WTC11 (cell line): ENCODE measurements at places on chromosomes 7 and 10.

GRCh38 chr7:36571190-36571560 lies 153.1 kb downstream of the AOAH start:
- DNase-seq, result no peak

DNA sequence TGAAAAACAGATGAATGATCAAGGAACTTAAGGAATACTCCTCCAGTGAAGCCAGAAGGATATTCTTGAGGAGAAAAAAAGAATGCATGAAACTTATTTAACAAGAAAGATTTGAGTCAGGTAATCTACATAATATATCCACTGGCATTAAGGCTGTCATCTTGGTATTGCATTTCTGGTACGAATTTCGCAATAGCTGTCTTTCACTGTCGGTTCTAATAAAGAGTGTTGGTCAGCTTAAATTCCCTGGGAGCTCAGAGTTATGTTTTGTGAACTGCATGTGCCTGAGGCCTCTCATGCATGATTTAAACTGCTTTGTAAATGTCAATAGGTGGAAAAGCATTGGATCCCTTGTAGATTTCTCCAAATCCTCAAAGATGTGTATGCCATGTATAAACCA lies 565.3 kb upstream of the GALNT17 start:
- no peak for DNase-seq

DNA sequence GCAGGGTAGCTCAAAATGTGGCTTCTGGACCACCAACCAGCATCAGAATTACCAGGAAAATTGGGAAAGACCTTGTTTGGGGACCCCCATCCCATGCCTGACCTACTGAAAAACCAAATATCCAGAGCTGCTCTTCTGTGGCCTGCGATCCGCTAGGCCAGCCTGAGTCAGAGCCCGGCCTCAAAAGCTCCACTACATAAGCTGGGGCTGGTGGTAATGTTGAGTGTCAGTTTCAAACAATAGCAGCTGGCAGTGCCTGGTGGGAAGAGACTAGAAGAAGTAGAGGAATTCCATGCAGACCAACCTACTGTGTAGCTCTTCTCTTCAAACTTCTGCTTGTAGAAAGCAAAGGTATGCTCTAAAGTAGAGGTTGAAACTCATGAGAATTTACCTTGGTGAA lies 52.0 kb downstream of the KLRG2 start:
- no peak for DNase-seq

DNA sequence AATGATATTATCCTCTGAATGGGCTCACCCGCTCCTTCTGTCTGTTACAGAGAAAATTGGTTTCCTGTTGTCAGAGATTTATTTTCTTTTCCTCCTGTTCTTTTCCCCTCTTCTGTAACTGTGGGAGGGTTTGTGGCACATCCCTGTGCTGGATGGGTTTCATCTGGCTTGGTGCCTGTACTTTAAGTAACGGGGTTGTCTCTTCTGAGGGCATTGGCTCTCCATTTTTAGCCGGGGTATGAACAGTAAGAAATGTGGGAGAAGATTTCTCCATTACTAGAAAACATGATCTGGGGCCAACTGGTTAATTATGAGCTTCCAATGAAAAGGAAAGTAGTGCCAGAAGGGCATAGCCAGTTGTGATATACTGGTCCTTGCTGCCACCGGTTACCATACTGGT lies 142.6 kb downstream of the SND1 start:
- no peak for DNase-seq

- no peak for DNase-seq
Measured at GRCh38 chr10:101256387-101256786, 27.1 kb upstream of the LBX1 start.

DNA sequence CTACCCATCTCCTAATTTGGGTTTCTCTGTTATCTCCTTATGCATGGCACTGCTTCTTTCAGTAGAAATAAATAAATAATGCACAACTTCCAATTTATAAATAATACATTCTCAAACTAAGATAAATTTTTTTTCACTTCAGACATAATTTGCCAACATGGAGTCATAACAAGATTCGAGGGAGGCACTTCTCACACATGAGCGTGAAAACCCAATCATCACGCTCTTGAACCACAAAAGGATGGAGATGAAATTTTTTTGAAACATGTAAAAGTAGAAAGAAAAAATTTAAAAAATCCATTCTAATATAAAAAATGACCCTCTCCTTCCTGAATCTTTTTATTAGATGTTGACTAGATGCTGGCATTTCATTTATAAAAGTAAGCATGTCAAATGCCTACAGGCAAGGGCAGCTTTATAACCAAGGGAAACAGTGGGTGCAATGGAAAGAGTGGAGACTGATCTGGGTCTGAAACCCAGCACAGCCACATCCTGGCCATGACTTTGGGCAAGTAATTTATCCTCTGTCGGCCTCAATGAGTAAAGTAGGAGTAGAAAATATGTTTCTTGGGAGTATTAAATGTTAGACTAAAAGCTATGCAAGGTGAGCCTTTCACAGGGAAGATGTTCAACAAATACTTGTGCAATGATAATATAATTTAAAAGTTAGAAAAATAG lies 185.0 kb downstream of the STK31 start:
- DNase-seq, result no peak

- no peak for DNase-seq
Measured at GRCh38 chr10:113626809-113627355, 37.0 kb downstream of the NRAP start.

- no peak for DNase-seq
Measured at GRCh38 chr10:30822693-30823465, 193.3 kb upstream of the LYZL2 start.

GRCh38 chr10:59536167-59537014 lies 173.3 kb downstream of the SLC16A9 start:
- DNase-seq, result no peak

DNA sequence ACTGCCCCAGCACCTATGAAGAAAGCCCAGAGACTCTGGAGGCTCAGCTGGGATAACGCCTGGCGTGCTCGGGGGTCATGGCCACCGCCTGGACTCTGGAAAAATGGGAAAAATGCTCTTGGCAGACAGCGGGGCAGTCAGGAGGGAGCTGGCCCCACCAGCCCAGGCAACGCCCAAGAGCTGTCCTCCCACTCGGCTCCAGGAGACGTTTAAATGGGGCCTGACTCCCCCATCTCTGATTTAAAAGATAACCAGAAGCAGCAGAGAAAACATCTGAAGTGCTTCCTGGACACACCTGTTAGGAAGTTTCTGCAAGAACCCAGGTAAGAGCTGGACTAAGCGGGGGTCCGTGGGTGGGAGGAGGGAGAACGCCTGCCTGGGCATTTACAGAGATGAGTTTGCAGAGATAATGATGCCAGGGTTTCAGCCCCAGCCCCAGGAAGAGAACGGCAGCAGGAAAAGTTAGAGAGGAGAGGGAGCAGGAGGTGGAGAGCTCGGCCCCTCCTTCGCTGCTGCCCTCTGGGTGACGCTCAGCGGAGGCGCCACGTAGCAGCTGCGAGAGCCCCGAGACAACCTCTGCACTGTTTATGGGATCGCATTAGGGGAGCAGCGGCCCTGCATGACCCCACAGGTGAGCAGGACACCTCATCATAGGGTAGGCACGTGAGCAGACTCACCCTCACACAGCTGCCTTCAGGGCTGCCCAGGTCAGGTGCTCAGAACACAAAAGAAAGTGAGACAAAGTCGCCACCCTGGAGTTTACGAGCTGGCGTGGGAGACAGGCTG lies 83.5 kb upstream of the INSIG1 start:
- DNase-seq, result no peak

DNA sequence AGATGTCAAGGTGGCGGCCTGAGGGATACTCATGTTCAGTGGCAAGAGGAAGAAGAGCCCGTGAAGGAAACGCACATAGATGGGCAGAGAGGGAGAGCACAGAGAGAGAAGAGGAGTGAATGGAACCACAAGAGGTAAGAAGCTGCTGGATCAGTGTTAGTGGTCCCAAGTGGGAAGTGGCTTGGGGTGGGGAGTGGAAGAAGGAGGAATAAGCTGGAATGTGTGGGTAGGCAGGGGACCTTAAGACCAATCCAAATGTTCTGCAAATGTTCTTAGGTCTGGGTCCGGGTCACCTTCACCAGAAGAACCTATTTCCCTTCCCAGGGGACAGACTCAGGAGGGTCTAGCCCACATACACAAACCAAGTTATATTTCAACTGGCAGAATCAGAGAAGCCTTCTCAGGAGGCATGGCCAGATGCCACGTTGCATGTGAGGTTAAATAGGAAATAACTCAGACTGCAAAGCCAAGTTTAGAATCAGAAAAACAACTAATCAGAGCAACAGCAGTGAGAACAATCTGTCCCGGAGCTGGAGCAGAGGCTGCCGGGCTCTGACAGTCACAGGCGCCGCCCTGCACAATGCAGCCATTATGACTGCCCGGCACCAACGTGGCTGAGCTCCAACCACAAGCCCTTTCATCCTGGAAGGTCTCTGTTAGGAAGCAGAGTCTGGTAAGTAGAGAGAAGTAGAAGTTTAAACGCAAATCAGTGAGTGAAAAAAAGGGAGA lies 78.6 kb upstream of the ARMC3 start:
- DNase-seq, result no peak

- peak; percentile 85 for DNase-seq
Measured at GRCh38 chr10:103685880-103686669, 169.3 kb downstream of the SH3PXD2A start.

DNA sequence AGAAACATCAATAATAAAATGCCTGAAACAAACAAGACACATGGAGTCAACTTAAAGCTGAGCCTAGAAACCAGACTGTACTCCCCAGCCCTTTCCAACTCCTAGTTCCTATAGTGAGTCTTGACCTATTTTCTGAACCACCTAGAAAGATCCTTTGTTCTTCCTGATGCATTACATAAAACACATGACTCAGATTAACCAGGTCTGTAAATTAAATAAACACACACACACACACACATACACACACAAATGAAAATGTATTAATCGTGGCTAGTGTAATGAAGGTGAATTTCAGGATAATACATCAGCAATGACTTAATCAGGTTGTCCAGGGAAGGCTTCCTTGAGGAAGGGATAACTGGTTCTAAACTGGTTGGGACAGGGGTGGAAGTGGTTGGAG lies 104.7 kb downstream of the ST8SIA6 start:
- DNase-seq, result no peak

DNA sequence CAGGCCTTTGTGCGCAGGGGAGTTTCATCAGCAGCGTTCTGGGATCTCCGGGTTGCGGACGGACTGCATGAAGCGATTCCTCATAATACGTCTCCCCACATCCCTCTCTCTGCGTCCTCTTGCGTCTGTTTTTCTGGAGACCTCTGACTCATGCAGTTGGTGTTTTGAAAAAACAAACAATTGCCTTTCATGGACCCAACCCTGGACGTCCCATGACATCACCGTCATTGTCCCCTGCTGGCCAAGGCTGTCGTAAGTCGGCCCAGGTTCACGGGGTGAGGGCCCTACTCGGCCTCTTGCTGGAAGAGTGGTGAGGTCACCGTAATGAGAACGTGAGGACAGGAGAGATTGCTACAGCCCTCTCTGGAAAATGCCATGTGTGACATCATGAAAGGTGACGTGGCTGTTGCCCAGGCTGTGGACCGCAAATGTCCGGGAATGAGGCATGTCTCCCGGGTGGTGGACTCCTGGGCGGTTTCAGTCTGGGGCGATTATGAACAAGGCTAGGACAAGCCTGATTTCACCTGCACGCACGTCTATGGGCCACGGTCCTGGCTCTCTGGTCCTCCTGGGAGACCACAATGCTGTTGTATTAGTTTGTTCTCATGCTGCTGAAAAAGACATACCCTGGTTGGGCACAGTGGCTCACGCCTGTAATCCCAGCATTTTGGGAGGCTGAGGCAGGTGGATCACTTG lies 9.8 kb upstream of the MAFK start:
- no peak for DNase-seq

GRCh38 chr10:124417895-124418725 lies 613 bp downstream of the OAT start:
- DNase-seq, result peak; percentile 59

DNA sequence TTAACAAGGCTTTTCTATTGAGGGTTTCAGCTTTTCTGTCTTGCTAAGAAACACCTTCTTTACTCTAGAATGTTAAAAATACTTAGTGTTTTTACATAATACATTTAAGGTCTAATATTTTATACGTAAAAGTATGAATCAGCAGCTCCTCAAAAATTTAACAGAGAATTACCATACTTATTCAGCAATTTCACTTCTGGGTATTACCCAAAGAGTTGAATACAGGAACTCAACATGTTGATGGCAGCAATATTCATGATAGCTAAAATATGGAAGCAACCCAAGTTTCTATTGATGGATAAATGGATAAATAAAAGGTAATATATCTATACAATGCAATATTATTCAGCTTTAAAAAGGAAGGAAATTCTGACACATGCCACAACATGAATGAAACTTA lies 9.7 kb upstream of the OR13A1 start:
- no peak for DNase-seq

GRCh38 chr10:66862687-66863258 lies 63.1 kb upstream of the LRRTM3 start:
- DNase-seq, result no peak

DNA sequence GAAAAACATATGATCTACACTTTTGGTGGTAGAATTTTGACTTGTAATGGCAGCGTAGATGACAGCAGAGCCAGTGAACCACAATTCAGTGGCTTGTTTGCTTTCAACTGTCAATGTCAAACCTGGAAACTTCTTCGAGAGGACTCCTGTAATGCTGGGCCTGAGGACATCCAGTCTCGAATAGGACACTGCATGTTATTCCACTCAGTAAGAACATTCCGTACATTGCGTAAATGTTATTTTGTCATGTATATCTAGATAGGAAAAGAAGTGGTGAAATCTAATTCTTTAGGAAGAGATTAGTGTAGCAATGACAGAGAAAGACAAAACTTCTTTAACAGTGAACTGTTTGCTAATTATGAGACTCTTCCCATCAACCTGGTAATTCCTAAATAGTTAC lies 112.9 kb downstream of the PODXL start:
- DNase-seq, result no peak

- DNase-seq, result no peak
Measured at GRCh38 chr7:159015454-159016410, 128.9 kb downstream of the VIPR2 start.

DNA sequence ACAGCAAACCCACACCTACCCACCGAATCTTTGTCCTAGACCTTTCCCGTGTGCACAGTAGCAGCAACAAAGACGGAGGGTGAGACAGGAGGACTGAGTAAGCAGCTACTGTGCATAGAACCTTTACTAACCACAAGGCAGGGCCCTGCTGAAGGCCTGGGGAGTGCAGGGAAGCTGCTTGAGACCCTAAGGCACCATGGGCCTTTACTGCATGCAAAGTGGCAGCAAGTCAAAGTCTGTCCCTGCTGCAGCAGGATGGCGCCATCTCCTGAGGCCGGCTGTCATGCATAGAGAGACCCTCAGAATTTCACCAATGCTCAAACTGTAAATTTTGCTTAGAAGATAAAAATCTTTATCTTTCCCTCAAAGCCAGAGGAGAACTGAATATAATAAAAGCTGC lies 610.5 kb downstream of the ACTR3B start:
- DNase-seq, result no peak

- no peak for DNase-seq
Measured at GRCh38 chr7:156889089-156889488, 3.9 kb downstream of the LMBR1 start.

GRCh38 chr10:112959207-112959838 lies 9.3 kb downstream of the TCF7L2 start:
- no peak for DNase-seq

DNA sequence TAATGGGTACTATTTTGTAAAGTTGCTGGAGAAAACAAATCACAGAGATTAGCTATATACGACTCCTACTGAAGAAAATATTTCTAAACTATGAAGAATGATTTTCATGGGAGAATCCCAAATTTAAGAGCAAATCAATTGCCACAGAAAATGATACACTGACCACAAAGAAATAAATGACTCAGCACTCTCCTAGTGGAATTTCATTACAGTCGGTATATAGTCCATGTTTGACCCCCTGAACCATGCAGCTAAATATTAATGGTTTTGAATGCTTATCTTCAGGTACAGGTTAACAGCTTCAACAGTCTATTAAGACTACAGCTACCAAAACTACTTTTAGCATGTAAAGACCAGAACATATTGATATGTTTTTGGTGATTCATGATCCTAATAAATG lies 65.0 kb downstream of the IDE start:
- no peak for DNase-seq
